ENCODE measurements at places on chromosomes 5 and 9.

- DNase-seq: no peak
Observed at GRCh38 chr5:131640043-131640856, 5.2 kb upstream of the RAPGEF6 start.

- no peak for DNase-seq
Observed at GRCh38 chr9:84490206-84490841, 149.8 kb upstream of the SLC28A3 start.

GRCh38 chr5:83724935-83725334 lies 4.3 kb upstream of the HAPLN1 start:
- no peak for DNase-seq

DNA sequence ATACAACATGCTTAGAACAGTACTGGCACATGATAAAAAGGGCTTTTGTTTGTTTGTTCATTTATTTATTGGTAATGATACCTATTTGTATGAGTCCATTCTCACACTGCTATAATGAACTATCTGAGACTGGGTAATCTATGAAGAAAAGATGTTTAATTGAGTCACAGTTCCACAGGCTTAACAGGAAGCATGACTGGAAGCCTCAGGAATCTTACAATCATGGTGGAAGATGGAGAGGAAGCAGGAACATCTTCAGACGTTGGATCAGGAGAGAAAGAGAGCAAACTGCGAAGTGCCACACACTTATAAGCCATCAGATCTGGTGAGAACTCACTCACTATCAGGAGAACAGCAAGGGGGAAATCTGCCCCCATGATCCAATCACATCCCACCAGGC lies 847.7 kb downstream of the CDH18 start:
- no peak for DNase-seq

DNA sequence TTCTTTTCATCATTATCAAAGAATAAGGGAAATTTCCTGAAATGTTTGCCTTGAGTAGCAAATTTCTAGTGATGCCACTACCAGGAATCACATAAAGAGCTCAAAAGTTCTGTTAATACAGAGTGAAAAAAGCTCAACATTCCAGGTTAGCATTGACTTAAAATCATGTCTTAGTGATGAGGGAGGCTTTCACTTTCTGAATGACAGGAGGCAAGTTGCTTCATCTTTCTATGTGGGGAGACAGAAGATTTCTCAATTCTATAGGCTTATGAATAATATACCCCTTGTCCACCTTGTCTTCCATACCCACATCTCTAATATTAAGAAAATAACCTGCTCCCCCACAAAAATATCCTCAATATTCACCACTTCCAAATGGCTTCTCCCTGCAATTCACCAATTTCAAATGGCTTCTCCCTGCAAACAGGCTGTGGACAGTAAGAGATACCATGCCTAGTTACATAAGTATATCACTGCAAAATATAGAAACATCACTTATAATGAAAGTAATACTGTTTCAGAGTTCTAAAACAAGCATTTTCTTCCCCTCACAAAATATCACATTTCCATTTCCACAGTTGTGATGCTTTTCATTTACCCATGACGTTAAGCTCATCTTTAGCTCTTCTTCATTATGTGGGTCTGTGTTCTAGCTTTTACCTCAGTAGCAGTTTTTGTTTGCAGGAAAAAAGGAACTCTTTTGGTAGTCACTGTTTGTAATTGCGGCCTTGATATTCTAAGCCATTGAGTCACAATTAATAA lies 2.2 kb upstream of the JAK2 start:
- DNase-seq: no peak

DNA sequence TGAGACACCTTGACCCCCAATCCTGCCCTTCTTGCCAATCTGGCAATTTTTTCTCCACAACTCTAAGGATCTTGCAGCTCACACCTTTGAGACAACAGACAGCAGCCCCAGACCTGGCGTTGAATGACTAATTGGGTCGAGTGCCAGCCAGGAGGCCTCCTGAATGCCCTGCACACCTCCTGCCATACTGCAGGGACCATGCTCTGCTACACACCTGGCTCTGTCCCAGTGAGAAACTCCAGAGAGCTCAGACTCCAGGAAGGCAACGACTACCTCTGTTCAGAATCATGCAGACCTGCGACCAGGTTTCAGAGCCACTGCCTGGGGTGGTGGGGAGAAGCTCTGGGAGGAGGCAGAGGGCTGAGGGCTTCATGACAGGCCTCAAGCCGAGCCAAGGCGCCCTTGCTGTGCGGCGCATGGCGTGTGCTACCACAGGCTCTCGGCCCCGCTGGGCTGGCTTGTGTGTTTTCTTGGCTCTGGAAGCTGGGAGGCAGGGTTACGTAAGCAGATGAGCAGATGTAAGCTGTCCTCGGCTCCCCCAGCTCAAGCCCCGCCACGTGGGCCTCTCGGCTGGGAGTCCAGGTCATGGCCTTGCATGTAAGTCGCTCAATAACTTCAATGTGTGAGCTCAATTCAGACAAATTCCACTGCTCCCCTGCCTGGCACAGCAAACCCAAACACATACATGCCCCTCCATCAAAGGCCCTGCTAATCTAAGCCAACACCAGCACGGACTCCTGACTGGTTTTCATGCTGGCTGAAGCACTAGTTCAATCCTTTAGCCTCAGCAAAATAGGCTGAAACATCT lies 27.5 kb downstream of the B4GALT1 start:
- DNase-seq: no peak

- DNase-seq: peak; percentile 21
Observed at GRCh38 chr9:132268725-132269352, 85.9 kb downstream of the SETX start.

DNA sequence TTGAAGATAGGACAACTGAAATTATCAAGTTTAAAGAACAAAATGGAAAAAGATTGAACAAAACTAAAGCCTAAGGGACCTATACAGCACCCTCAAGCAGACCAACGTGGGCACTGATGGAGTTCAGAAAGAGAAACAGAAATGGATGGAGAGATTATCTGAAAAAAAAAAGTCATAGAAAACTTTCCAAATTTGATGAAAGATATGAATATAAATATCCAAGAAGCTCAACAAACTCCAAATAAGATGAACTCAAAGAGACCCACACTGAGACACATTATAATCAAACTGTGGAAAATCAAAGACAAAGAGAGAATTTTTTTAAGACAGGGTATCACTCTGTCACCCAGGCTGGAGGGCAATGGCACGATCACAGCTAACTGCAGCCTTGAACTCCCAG lies 128.6 kb upstream of the PUM3 start:
- DNase-seq: no peak

GRCh38 chr5:166370928-166371690 lies 1920.3 kb upstream of the WWC1 start:
- DNase-seq: peak; percentile 5

GRCh38 chr5:98954392-98955028 lies 25.7 kb upstream of the CHD1 start:
- no peak for DNase-seq

DNA sequence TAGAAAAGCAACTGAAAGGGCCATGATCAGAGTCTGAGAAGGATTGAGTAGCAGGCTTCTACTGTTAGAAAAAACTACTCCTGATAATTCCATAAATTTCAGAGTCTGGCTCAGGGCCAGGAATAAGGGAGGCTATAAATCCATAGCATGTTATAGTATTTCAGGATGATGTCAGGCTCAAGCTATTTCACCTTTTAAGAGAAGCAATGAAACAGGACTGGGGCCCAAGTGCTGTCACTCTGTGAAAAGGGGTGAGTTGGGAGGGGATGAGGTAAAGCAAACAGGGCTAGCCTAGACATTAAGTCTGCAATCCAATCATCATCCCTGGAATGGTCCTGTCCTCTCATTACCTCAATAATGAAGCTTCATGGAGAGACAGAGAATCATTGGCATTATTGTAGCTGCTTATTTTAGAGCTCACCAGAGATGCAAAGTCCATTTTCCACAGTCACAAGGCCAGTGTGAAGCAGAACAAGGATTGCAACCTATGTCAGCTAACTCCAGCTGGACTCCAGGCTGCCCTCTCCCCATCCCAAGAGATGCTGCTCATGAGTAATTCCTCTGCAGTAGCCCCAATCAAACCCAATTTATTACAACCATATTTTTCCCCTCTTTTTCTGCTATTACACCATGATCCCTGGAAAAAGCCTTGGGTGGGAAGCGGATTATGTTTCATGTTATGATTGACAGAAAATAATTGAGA lies 56.0 kb downstream of the PAPPA start:
- DNase-seq: no peak

- DNase-seq: no peak
Observed at GRCh38 chr5:112552791-112553190, 133.7 kb upstream of the EPB41L4A start.

- no peak for DNase-seq
Observed at GRCh38 chr5:66891184-66891925, 295.2 kb downstream of the MAST4 start.

DNA sequence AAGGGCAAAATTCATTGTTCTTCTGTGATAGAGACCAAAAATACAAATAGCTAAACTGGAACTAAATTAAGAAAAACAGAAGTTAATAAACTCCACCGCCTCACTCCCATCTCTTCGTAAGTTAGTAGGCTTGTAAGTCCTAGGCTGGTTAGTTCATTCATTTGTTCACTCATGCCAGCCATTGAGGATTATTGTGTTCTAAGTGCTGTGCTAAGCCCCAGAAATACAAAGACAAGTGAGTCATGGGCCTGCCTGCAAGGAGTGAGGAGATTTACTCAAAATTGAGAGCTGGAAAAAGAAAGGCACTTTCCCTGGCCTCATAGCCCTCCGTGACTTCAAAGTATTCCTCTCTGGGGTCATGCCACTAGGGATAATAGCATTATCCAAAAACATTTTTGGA lies 8.5 kb downstream of the DOCK8 start:
- no peak for DNase-seq

DNA sequence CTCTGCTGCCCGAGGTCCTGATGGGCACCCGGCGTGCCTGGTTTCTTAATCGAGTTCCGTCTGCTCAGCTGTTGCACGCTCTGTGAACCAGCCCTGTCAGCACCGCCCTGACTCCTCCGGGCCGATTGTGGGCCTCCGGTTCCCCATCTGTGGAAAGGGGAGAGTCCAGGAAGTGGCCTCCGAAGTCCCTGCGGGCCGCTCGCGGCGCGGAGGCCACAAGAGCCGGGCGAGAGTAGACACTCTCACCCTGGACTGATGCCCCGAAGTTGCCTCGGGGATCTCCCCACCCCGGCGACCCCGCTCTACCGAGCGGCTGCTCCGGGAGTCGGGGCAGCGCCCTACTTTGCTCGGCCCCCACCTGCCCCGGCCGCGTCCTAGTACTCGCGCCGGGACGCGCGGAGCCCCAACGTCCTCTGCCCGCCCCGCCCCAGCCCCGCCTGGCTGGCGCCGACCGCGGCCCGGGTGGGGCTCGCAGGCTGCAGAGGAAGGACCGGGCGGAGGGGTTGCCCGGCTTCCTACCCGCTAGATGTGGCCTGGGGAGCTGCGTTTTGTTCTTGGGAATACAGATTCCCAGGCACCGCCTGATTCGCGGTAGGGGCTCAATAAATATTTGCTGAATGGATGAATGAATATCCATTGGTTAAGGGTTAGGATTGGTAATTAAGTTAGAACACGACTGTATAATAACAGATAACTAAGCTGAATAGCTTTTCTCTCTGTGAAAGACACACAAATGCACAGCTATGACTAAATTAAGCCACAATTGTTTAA lies 935 bp upstream of the ZNF367 start:
- peak; percentile 41 for DNase-seq

GRCh38 chr9:124079176-124079925 lies 67.8 kb downstream of the LHX2 start:
- DNase-seq: no peak

- no peak for DNase-seq
Observed at GRCh38 chr5:61450493-61451279, 118.6 kb downstream of the ZSWIM6 start.

DNA sequence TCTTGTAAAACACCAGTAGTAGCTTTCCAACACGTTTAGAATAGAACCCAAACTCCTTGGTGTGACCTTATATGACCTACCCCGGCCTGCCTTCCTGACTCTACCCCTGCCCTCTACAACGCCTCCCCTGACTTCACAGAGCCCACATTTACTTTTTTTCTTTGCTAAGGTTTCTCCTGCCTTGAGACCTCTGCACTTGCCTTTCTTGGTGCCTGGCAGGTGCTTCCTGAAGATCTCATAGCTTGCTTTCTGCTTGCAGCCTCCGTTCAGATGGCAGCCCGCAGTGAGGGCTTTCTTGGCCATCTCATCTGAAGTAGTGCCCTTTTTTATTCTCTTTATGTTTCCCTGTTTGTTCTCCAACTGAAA lies 24.3 kb downstream of the NUP214 start:
- DNase-seq: no peak

- DNase-seq: no peak
Observed at GRCh38 chr5:151345808-151346478, 1.4 kb downstream of the SLC36A2 start.

DNA sequence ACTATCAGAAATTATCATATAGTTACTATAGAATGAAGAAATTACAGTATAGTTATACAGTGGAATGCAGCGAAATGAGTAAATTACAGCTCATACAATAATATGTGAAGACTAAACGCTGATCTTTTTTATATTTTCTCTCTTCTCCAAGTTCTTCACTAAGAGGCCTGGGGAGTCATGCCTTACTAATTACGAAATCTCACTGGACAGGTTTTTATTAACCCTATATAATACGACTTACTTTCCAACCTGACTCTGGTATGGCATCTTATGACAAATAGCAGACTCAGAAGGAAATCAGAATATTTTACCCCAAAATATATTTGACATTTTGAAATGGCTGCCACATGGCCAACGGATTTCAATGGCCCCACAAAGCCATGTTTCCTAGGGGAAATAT lies 9.1 kb downstream of the CARNMT1 start:
- no peak for DNase-seq

DNA sequence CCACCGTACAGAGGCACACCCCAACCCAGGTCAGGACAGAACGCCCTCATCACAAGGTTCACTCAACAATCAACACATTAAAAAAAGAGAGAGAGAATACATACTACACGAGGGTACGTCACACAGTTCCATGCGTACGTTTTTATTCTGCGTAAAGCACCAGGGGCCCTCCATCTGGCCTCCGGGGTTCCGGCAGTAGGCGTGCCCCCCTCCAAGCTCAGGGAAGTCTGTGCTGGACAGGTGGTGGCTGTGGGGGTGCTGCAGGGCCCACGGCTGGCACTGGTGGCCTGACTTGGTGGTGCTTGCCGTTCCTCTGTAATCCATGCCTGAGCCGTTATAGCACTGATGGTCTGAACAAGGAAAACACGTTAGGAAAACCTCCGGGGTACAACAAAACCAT lies 219.2 kb downstream of the ROR2 start:
- DNase-seq: no peak

DNA sequence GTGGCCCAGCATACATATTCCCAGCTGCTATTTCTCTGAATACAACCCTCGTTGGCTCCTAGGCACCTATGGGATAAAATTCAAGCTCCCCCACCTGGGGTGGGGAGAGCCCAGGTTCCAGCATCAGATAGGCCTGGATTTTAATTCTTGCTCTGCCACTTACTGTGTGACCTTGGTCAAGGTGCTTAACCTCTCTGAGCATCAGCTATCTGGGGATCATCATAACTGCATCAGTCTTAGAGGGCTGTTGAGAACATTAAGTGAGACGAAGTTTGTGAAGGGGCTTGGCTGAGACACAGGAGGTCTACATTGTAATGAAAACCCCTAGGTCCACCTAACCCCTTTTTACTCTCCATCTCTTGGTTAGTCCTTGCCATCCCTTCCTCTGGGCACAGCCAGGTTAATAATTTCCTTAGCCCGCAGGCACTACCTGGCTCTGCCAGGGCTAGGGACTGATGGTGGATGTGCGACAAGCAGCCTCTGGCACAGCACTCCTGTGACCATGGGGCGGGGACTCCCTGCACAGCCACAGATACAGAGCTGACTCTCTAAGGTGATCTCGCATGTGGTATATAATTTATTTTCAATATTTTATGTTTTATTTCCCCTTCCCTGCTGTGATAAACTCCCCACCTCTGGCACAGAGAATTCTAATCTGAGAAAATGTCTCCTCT lies 68.7 kb downstream of the CRB2 start:
- DNase-seq: no peak

- DNase-seq: no peak
Observed at GRCh38 chr5:54013556-54014194, 296.7 kb downstream of the ARL15 start.

Data from NCI-H1436 treated with DMSO at 0.1 percent for 48 hours (cell line).